ENCODE measurements at places on chromosomes 7 and 10. TPM values are rescaled to one million over a fixed set of nuclear protein-coding genes. Genes with fewer than 3 reads are reported as not detected.

The FAM221A gene
- 10.0 TPM for total RNA-seq

DNA sequence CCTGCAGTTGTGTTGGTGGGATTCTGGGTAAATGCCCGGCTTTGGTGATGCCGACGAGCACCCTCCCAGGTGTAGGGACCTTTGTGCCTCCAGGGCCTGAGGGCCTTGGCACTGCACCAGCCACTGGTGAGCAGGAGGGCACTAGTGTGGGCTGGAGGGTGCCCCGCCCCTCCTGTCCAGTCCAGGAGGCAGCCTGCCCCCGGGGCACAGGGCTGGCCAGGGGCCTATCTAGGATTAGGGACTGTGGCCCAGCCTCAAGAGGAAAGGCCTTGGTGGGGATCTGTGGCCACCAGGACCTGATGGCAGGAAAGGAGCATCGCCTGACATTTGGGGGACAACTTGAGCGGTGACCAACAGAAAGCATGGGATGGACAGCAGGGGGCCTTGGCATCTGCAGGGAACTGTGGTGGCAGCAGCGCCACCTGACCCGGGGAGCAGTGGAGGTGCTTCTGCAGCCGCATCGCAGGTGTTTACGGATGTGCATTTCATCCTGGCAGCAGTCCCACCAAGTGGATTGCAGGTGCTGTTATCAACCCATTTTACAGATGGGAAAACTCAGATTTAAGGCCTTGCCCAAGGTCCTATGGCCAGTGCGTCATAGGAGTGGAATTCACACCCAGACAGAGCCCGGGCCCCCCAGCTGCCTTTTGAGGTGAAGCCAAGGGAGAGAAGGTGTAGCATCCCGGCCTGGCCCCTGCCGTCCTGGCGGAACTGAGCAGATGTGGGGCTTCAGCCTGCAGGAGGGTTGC is 11.1 kb downstream of the ZNF316 start:
- H3K27me3 ChIP-seq: no peaks in the 10 kb centered on the region
- peaks cover 54% of the 10 kb centered on the region for H3K36me3 ChIP-seq
- no peak overlapping the region for H3K27ac ChIP-seq
- no peaks in the 10 kb centered on the region for H3K4me1 ChIP-seq

- H3K27ac ChIP-seq: no peak overlapping the region
- no peak overlapping the region for H3K4me3 ChIP-seq
- no peaks in the 10 kb centered on the region for H3K27me3 ChIP-seq
These were observed 46.3 kb downstream of the SYPL1 start for GRCh38 chr7:106065575-106066500.

DNA sequence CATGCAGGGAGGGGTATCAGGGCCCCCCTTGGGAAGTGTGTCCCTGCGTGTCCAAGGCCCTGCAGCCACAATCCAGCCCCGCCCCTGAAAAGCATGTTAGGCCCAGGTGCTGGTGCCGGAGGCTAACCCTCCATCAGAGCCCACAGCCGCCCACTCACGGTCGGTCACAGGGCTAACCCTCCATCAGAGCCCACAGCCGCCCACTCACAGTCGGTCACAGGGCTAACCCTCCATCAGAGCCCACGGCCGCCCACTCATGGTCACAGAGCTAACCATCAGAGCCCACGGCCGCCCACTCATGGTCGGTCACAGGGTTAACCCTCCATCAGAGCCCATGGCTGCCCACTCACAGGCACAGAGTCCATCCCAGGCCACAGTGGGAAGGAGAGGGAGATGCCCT is 426.0 kb downstream of the DNAJB6 start:
- no peak overlapping the region for H3K4me3 ChIP-seq
- H3K27ac ChIP-seq: no peak overlapping the region

GRCh38 chr7:92824901-92825480 is 11.4 kb downstream of the CDK6 start:
- H3K36me3 ChIP-seq: peaks cover 33% of the 10 kb centered on the region
- H3K27ac ChIP-seq: no peak overlapping the region
- no peak for DNase-seq
- H3K4me3 ChIP-seq: no peak overlapping the region
- H3K4me1 ChIP-seq: peaks cover 73% of the 10 kb centered on the region

DNA sequence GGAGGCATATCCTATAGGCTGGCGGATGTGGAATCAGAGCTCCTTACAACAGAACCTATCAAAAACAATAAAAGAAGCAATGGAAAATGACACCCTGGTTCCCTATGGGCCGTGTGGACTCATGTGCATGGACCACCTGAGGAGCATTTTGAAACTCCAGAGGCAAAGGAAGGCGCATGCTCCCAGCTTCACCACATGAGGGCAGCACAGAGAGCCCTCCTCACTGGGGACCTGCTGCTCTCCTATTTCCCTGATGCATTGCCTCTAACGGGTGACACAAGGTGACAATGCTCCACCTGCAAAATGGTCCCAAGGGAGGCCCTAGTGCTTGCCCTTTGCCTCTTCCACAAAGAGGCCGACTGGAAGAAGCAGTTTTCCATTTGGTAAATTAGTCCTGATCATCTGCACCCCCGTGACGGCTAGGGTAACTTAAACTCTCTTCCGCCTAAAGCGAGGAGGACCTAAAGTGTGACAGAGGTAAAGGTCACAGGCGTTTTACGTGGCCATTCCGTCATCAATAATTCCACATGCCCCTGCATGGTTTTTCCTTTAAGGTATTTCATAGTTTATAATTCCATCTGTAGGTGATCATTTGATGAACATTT is 67.7 kb downstream of the GPAM start:
- H3K4me3 ChIP-seq: no peak overlapping the region
- H3K27me3 ChIP-seq: no peaks in the 10 kb centered on the region
- no peaks in the 10 kb centered on the region for H3K36me3 ChIP-seq
- no peaks in the 10 kb centered on the region for H3K4me1 ChIP-seq

Measured in activated naive CD4-positive, alpha-beta T cell treated with anti-CD3 and anti-CD28 coated beads for 36 hours (primary cell).